ENCODE measurements at places on chromosomes 3 and 15.

- no peak for DNase-seq
Observed at GRCh38 chr3:55554634-55555425, 67.7 kb upstream of the WNT5A start.

GRCh38 chr3:37543666-37544065 is 318.0 kb upstream of the CTDSPL start:
- DNase-seq, result no peak

DNA sequence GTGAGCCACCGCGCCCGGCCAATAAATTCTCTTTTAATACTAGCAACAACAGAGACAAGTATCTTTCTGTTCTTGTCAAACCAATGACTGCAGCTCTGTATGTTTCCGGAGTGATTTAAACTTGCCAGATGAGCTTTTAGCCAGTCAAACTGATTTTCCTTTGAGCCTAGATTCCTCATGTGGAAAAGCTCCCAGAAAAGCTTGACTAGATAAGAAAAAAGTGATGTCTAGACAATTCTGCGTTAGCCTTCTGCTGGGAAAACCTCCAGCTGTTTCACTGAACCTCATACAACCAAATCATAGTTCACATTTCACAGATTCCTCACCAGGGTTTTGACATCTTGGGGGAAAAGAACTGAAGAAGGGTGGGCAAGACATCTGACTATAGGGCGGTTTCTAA is 78.6 kb downstream of the MAGI1 start:
- no peak for DNase-seq

DNA sequence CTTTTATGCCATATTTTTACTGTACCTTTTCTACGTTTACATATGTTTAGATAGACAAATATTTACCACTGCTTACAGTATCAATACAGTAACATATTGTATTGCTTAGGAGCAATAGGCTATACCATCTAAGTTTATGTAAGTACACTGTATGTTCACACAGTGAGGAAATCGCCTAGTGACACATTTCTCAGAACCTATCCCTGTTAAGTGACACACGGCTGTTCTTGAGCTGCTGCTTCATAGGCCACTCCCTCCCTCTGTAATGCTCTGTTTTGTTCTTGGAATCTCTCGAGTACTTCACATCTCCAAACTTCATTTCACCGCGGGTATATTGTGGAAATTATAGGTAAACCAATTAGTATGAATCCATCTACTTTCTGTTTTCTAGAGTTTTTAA is 13.4 kb upstream of the SELENOT start:
- DNase-seq, result no peak

DNA sequence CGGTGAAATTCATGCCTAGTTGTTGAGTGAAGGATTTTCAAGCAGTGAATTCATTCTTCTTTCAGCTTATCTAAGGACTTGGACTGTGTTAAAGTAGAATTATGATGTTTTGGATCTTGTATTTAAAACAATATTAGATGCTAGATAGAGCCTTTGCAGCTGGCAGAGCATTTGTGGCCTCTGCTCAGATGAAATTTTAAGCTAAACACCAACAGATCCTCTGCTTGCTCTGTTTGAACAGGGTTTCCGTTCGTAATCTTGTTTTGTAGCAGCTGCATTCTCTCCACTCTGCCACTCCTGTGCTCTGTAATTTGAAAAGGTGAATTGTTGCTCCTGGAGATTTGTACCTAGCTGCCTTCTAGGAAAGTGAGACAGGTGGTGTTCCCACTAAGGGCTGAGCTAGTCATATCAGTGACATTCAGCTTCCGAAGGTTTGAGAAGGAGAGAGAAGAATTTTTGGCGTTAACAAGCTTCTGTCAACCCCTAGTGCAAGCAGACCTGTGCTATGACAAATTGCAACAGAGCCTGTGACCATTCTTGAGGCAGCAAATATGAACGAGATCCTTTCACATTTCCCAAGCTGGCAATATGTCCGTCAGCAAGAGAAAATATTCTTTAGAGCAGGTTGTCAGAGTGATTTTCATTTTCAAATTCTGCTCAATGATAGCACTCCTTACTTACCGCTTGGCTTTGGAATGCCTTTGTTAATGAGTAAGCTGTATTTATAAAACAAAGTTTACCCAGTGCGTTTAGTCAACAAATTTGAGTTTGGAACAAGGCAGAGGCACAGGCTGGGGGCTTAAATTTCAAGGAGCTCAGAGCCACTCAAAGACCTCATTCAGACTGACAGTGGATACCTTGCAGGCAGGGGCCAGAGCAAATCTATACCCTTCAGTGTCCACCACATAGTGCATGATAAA is 5.3 kb downstream of the CHST2 start:
- DNase-seq, result no peak

DNA sequence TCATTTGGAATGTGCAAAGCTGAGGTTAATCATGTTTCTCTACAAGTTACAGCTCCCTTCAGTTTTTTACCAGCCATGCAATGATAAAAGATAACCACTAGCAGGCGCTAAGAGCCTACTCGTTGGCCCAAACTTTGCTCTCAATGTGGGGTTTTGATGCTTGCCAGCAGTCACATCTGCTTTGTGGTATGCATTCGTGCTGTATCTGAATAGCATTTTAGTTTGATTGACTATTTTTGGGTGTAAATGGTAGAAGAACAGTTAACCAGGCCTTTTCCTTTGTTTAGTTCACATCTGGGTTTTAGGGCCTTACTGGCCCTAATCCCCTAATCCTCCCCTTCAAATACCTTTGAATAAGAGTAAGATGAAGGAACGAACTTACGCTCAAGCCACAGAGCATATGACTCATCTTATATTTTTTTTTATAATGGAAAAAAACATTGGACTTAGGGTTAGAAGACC is 4.4 kb upstream of the CLDN11 start:
- no peak for DNase-seq

GRCh38 chr15:92142242-92143232 is 251.1 kb upstream of the ST8SIA2 start:
- no peak for DNase-seq

GRCh38 chr3:189040656-189041335 is 131.0 kb upstream of the TPRG1 start:
- no peak for DNase-seq

- DNase-seq, result no peak
Observed at GRCh38 chr3:187352581-187353575, 15.3 kb upstream of the RTP4 start.

- no peak for DNase-seq
Observed at GRCh38 chr3:194781617-194782016, 95.9 kb downstream of the FAM43A start.

DNA sequence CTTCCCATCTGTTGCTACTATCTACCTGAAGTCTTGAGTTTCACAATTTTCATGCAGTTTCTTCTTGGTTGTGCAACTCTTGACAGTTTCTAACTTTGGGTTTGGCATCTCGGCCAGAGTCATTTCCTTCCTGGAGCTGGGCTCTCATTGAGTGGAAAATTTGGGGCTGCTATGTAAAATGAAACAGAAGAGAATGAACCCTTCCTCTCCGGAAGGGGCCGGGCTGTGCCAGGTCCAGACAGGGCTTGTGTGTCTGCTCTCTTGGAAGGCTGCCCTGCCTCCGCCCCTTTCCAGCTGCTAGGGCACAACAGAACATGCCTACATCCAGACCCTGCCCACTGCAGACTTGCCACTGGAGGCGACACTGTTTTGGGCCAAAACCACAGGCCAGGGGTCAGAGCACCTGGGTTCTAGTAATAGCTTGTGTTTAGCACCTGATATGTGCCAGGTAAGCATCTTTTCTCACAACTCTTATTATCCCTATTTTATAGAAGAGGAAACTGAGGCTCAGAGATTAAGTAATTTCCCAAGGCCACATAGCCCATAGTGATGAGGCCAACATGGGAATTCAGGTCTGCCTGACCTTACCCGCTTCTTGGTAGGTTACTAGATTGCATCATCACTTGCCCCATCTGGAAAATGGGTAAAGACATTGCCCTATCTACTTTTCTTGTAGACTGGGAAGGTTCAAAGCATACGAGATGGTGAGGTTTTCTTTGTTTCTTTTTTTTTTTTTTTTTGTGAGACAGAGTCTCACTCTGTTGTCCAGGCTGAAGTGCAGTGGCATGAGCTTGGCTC is 25.0 kb downstream of the IRAK2 start:
- DNase-seq, result no peak

- no peak for DNase-seq
Observed at GRCh38 chr3:139346771-139347170, 3.0 kb downstream of the MRPS22 start.

- DNase-seq, result no peak
Observed at GRCh38 chr3:184523825-184524615, 37.6 kb upstream of the EPHB3 start.

- DNase-seq, result no peak
Observed at GRCh38 chr3:102909904-102910303, 475.1 kb downstream of the ZPLD1 start.

GRCh38 chr15:74336061-74337005 is 31.1 kb downstream of the CYP11A1 start:
- DNase-seq, result no peak

GRCh38 chr15:75357976-75358673 is 10.3 kb downstream of the MAN2C1 start:
- no peak for DNase-seq

- peak; percentile 58 for DNase-seq
Observed at GRCh38 chr3:50336452-50337174, 4.0 kb downstream of the RASSF1 start.

DNA sequence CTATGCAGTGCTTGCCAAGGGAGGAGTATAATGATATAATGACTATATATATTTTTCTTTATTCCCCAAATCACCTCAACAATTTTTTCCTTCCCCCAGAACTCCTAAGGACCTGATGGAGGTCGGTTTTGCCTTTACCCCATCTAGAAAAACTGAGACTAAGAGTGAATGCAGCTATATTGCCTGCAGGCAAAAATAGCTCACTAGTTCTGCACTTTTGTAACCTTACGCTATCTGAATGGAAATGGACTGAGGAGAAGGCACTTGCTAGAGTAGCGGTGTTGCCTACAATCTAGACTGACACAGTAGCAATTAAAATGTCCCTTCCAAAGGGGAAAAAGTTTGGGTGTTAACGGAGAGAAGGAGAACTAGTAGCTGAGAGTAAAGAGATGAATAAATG is 379.5 kb upstream of the SEMA6D start:
- no peak for DNase-seq

- no peak for DNase-seq
Observed at GRCh38 chr3:109952924-109953323, 615.6 kb upstream of the DPPA4 start.

GRCh38 chr15:85874236-85874635 is 79.5 kb upstream of the KLHL25 start:
- no peak for DNase-seq

Measured in activated CD4-positive, CD25-positive, alpha-beta regulatory T cell (primary cell).